ENCODE measurements at places on chromosomes 11 and 22. TPM values are rescaled to one million over a fixed set of nuclear protein-coding genes. Genes with fewer than 3 reads are reported as not detected.

GRCh38 chr22:27094633-27095308 lies 437.4 kb downstream of the MIAT start:
- DNase-seq: no peak

GRCh38 chr11:61104963-61105362 lies 2.7 kb downstream of the CD5 start:
- DNase-seq: no peak

DNA sequence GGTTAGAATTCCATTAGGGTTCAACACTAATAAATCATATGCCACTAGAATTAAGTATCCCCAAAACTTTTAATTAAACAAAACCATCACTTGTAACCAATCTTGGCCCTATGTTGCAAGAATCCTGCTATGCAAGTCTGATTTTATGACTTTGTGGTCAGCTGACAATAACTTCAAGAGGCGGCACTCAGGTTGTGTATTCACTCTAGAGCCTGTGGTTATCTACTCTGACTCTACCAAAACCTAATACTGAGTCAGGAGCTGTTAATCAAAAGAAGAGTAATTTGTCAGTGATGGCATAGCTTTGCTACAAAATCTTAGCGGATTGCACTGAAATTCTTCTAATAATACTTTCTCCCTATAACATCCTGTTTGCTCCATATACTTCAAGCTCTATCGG lies 253.7 kb downstream of the AASDHPPT start:
- DNase-seq: no peak

DNA sequence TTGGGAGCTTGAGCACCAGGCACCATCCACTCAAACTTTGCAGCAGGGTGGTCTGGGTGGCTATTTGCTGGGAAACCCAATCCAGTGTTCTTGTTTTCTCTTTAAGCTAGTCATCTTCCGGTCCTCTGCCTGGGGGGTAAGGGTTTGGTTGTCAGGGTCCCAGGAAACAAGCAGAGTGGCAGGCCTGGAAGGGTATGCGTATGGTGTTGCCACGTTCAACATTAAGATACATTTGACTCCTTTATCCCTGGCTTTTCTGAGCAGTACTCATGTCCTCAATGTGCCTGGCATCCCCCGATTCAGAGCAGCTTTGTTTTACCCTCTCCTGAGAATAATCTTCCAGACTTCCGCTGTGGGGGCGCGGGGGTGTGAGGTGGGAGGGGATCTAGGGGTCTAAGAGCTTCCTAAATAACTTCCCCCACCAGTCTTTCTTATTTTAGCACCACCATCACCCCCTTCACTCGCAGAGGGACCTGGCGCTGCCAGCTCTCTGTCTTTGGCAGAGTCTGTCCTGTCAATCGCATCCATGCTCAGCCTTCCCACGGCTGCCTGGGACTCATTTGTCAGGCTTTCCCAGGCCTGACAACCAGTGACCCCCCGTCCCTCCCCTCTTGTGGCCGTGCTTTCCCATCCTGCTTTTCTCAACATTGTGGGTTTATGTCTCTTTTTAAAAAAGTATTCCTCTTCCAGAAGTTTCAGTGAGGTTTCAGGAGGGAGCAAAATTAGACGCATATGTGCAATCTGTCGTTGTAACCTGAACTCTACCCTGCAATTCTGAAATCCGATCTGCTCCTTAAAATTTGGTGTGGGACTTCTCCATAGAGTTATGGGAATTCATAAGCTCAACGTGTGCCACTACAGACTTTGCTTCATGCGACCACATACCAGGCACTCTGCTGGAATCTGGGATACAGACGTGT lies 27.0 kb upstream of the RBFOX2 start:
- DNase-seq: no peak

DNA sequence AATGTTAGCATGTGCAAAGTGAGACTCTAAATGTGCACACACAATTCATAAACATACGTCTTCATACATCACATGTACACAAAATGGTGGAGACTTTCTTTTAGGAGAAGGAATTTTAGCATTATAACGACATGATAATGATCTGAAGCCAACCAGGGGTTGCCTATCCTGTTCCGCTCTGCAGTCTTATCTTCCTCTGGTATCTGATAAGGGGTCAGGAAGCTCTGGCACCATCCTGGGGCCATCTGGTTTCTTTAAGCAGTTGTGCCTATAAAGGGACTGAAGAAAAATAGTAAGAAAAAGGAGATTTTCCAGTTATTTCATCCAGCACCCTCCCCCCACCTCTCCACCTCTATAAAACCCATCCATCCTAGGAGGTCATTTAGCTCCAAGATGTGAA lies 5.8 kb upstream of the NUP50 start:
- DNase-seq: no peak

Gene RTN4R
- 5.7 TPM for total RNA-seq
